Fibroblast of skin of left biceps (primary cell): ENCODE measurements at places on chromosomes 5 and 9.

DNA sequence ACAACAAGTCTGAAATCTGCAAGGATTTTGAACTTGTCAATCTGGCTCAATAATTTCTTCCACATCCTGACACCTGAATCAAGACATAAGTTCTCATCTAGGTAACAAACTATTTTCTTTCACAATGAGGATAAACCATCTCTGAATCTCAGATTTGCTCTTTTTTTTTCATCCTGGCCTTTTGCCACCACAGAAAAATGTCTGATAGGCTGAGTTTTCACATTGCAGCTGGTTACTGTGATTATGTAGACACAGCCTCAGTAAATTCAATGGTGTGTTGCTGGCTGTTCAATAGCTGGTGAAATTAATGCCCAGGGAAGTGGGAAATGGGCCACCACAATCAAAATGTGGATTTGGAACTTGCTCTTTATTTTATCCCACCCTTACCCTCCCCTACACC, 2.8 kb upstream of the ADRA1B start:
- DNase-seq: no peak

DNA sequence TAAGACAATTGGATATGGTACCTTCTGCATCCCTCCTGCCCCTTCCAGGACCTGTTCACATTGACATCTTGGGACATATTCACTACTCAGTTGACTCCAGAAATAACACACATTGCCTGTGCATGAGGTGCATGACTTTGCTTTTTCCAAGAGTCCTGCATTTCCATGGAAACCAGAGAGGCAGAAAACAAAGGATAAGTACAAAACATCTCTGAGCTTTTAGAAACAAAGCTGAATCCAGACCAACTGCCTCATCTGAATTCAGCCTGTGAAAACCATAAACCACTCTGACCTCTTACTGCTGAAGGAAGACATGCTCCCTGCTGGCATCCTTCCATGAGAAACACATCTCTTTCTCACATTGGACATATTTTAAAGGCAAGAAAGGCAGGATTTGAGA, 695.1 kb downstream of the TAF11L14 start:
- DNase-seq: no peak

DNA sequence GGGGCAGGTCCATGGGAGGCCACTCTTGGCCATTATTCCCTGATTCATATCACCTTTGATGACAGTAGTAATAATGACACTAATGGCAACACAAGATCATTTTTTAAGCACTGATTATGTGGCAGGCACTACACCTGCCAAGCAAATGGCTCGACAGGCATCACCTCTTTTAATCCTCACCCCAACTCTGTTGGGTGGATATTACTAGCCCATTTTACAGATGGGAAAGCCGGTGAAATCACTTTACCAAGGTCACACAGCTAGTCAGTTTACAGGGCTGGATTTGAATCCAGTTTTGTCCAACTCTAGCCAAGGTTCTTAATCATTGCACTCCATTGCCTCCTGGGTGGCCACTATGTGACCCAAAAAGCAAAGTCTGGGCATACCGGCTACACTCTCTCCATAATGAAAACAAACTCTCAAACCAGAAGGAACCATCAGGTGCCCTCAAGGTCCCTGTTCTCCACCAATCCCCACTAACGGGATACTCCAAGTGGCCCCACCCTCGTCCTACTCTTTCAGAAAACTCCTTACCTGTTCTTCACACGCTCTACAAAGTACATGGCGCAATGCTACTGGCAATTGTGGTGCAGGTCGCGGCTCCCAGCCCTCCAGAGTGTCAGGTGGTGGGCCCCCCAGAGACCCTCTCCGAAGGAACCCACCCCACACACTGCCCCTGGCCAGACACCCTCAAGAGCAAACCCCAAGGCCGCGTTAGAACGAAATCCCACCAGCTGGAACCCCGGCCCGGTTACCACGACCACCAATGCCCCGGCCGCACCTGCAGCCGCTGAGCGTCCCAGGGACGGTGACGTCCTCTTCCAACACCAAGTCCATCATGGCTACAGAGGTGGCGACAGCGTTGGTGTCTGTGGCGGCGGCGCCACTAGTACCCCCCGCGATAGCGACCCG, 572 bp downstream of the CDK5RAP2 start:
- DNase-seq: no peak

GRCh38 chr5:179872055-179872827, 13.6 kb upstream of the MRNIP start:
- no peak for DNase-seq

DNA sequence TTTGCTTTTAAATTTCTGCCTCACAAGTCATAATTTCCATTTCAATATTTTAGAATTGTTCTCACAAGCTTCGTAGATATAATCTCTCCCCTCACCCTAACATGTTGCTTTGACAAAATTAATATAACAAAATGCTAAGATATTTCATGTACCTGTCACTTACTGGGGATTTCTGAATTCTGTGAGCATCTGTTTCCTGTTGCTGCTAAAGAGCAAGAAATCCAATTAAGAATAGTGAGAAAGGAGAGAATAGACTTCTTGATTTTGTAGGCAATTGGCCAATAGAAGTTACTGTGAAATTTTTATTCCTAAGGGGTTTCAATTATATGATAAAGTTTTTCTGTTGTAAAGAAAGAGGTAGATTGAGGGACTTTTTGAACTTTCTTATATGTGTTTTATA, 796.5 kb upstream of the ARRDC3 start:
- DNase-seq: no peak

- DNase-seq: peak; percentile 31
Observed at GRCh38 chr9:28301281-28301680, 728.0 kb upstream of the C9orf72 start.

DNA sequence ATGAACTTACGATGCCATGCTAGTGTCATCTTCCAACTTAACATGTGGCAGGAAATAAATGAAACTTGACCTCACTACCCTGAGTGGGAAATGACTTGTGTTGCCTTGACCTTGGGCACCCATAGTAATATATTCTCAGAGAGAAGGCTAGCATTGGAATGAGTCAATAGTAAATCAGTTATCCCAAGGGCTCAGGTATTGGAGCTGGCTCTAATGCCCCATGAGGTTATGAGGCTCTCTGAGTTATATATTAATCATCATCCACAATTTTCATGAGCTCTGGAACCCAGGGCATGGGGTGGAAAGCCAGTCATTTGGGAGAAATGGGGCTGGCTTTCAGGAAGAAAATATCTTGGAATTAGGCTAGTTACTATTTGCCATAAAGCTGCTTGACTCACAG, 42.4 kb upstream of the SMIM32 start:
- no peak for DNase-seq

DNA sequence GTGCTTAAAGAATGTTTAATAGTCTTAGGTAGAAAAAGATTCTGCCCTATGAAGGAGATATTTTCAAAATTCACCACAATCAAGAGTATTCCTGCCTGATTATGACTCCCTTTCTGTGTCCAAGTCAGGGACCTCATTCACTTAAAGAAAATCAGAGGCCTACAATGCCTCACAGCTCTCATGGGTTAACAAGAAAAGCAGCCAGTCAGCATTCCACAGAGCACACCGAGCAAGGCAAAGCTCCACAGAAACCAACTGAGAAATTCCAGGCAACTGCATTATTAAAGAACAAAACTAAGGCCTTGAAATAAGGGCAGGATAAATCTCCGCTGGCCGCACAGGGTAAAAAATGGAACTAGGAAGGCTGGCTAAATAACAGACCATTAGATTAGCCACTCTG, 161.1 kb downstream of the TARS1 start:
- DNase-seq: no peak

- no peak for DNase-seq
Observed at GRCh38 chr5:10912435-10912834, 151.4 kb upstream of the DAP start.

- no peak for DNase-seq
Observed at GRCh38 chr9:97933297-97933998, 4.5 kb downstream of the HEMGN start.

DNA sequence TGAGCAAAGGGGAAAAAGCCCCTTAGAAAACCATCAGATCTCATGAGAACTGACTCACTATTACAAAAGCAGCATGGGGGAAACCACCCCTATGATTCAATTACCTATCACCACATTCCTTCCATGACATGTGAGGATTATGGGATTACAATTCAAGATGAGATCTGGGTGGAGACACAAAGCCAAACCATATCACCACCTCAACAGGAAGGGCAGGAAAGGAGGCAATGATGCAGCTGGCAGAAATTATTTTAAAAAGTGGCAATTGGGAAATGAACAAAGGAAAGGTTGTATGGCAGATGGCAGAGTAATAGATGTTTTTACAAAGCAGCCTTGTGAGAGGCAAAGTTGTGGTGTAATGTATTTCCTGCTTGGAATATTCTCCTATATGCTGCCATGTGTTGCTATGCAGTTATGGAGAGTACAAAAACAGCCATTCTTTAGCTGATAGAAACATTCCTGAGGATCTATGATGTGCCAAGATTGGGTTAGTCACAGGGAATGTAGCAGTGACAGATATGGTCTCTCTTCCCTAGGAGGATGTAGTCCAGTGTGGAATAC, 138.8 kb downstream of the SMC2 start:
- DNase-seq: peak; percentile 14

- no peak for DNase-seq
Observed at GRCh38 chr9:133771486-133772482, 33.6 kb upstream of the SARDH start.

DNA sequence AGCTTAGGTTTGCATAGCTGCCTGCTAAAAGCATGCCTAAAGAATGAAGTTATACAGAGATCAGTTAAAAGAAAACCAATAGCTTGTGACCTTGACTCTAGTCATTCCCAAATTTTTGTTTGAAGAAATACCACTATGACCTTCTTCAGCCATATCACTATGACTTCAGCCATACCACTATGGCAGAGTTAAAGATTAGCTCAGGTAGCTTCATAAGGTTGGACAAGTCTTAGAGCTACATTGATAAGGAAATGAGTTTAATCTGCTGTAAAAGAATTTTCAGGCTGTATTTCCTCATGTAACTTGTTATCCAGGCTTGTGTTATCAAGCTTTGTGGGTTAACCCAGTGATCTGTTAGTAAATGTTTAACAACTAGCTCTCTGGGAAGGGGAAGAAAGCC, 30.7 kb downstream of the C6 start:
- no peak for DNase-seq

DNA sequence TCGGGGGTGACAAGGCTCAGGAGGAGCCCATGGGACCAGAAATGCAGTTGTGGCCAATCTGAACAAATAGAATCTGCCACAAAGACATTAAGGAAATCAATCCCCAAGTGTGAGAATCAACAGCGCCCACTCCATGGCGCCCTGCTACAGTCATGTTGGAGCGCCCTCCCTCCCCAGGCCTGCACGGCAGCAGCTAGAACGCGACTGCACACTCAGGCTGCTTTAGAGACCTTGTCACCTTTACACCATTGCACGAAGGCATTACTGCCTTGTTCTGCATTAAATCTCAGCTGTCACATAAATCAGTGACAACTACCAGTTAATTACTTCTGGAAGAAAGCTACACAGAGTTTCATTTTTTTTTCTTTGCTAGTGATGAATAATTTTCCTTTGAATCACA, 98.7 kb upstream of the SPIN1 start:
- no peak for DNase-seq

DNA sequence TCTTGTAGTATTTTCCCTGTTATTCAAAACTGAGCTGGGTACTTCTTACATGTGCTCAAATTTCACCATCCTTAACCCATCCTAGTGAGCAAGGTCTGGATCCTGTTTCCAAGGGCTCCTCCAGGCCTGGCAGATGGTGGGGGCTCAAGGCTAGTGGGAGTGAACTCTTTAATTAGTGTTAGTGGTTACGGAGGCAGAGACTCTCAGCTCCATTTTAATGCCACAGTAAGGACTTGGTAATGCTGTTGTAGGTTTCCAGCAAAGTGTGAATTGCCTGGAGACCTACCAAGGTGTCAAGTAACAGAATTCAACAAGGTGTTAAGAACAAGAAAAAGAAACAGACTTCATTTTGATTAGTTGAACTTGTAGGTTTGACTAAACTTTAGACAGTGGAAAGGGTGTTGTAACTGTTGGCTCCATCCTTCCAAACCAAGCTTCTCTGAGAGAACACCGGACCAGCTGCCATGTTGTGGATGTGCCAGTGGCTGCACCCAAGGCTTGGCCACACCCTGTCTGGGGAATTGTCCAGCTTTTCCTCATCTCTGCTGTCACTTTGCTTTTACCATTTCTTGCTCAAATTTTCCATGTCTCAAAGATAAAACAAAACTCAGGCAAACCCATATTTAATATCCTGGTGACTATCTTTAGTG, 98.7 kb downstream of the ADCY2 start:
- DNase-seq: no peak

DNA sequence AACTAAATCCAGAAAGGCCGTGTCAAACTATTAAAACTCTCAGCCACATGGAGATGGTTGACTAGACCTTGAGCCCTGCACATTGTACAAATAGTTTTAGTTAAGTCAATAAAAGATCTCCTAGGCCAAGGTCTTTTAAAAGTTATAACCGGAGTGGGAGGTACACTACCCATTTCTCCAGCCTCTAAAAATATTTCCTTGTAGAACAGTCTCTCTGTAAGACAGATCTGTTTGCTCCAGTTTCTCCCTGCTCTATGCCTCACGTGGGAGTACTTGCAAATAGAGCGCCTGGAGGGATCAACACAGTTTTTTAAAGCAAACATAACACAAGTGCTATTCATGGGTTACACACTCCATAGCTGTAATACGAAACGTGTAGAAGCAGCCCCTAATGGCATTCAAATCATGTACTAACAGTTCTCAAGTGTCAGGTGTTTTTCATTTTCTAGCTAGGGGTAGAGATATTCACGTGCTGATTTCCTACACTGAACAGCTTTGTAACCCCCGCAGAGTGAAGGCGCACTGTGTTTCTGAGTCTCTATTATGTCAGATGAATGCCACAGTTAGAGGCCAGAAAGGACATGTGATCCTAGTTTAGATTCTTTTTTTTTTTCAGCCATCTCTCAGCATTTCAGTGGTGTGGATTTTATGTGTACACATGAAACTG, 703.4 kb upstream of the GRAMD2B start:
- DNase-seq: peak; percentile 38

DNA sequence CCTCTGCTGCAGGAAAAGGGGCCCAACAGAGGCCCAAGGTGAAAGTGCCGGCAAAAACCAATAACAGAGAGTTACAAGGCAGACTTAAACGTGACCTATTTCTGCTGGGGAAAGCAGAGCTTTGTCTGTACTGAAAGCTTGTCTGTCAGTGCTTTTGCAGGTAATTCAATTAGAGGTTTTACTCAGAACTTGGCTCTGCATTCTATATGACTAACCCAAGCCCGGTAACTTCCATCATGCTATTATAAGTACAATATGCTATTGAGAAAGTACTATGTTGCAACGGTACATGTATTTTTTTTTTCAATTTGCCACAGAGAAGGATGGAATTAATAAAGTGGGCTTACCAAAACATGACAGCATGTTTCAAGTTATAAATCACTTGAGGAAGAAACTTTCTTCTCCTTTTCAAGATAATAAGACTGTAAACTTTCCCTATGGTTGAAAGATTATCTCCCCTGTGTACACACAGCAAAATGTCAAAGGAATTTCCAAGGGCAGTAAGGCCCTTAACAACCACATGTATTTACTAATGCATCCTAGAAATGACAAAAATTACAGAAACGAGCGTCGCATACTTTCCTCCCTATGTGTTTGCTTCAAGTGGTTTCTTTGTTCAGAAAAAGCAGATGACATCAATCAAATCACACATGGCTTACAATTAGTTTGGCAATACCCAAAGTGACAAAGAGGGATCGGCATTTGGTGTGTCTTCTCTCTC, 282.4 kb downstream of the EFNA5 start:
- peak; percentile 95 for DNase-seq
